ENCODE measurements at places on chromosomes 12 and 14.

DNA sequence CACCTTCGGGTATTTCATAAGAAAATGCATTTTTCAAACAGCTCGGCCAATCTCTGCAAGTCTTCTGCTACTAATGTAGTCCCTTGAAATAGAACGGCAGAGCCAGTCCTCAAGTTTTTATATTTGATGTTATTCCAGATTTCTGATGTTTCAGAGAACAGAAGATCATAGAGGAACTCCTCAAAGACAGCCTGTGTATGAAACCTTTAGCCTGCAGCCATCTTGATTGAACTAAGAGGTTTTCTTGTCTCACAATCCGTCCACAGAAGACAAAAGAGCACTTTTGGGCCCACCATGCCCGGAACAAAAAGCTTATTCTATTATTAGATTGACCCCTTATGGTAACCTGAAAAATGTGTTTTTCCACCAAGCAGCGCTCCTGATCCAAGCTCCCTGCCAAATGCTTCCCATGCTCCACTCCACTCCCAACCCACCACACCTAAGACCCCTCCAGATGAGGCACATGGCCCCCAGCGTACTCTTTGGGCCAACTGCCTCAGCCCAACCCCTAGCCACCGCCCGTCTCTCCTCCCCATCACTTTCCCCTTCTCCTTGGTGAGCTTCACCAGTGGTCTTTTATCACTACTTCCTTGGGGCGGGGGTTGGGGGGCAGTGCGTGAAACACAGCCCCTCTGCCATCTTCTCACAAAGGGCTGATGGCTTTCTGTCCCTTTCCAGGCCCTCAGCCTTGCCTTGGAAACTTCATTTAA, 175.8 kb downstream of the CALM1 start:
- DNase-seq, result no peak

DNA sequence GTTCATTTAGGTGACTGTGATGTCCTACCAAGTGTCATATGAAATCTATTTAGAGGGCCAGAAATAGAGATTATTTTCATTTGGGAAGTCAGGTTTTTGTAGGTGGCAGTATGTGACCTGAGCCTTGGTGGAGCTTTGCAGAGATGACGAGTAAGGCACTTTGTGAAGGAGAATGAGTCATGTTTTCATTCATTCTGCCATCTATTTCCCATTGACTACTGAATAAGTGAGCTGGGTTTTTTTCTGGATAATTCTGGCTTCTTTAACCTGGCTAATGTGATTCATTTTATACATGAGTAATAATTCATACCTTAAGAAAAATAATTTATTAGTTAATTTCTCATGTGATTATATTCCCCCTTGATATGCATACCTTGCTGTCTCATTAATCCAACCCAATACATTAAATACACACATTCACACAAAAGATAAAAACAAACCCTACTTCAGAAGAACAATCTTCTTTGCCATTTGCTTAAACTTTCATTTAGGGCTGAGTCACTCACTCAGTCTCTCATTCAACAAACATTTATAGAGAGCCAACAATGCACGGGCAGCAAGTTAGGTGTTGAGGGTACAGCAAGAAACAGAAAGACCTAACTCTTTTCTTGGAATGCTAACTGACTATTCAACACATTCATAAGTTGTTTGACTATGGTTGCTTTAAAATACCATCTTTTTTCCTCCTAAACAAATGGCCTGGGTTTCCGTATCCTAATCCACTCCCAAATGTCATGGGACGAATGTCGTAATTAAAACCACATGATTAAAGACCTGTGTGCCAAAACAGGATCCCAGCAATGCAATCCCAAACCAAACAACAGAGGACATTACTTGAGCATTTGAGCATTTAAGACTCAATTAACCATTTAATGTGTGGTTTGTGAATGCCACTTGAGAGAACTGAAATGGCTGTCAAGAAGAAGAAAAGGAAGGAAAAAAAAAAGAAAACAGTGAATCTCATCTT, 78.0 kb downstream of the KITLG start:
- peak; percentile 77 for DNase-seq

GRCh38 chr12:90203556-90203955, 494.9 kb upstream of the ATP2B1 start:
- no peak for DNase-seq

GRCh38 chr12:2016862-2017545, 12.7 kb upstream of the DCP1B start:
- no peak for DNase-seq

DNA sequence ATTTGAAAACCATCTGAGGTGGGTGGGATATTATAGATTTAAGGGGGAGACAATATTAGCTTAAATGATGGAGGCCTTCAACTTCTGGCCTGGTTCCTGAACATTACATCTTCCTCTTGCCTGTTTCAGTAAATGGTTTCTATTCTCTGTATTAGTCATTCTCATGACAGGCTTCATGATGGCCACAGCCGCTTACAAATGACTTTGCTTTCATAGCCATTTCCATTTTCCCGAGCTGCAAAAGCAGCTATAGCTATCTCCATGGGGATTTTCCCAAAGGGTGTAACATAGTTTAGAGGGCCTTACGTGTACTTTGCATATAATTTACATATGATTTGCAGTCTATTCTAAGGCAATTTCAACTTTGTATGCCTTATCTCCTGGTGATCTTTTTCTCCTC, 121.8 kb downstream of the NRXN3 start:
- DNase-seq, result no peak

DNA sequence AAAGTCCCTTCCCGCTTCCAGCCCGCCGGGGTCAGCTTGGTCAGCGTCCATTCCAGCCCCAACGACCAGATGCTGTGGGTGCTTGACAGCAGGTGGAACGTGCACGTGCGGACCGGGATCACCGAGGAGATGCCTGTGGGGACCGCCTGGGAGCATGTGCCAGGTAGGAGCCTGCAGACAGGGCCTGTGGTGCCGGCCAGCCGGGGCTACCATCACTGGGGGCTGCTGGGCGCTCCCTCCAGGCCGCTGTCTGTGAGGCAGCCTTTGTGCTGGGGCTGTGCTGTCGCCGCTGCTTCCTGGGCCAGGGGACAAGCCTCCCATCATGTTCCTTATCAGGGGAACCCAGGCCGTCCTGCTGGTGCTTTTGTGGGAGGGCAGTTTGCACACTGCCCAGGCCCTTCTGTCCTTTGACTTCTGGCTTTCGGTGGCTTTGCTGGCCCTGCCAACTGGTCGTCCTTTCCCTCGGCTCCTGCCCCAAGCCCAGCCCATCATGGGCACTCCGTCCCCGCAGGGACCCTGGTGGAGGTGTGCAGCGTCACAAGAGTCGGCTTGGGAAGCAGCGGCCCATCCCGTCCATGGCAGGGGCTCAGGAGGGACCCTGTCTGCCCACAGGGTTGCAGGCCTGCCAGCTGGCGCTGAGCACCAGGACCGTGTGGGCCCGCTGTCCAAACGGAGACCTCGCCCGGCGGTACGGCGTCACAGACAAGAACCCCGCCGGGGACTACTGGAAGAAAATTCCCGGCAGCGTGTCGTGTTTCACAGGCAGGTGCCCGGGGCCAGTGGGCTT, 12.4 kb downstream of the ANKRD9 start:
- no peak for DNase-seq

- DNase-seq, result no peak
Measured at GRCh38 chr12:38501991-38502390, 185.4 kb downstream of the ALG10B start.

- DNase-seq, result no peak
Measured at GRCh38 chr12:101480849-101481248, 5.7 kb downstream of the SPIC start.

DNA sequence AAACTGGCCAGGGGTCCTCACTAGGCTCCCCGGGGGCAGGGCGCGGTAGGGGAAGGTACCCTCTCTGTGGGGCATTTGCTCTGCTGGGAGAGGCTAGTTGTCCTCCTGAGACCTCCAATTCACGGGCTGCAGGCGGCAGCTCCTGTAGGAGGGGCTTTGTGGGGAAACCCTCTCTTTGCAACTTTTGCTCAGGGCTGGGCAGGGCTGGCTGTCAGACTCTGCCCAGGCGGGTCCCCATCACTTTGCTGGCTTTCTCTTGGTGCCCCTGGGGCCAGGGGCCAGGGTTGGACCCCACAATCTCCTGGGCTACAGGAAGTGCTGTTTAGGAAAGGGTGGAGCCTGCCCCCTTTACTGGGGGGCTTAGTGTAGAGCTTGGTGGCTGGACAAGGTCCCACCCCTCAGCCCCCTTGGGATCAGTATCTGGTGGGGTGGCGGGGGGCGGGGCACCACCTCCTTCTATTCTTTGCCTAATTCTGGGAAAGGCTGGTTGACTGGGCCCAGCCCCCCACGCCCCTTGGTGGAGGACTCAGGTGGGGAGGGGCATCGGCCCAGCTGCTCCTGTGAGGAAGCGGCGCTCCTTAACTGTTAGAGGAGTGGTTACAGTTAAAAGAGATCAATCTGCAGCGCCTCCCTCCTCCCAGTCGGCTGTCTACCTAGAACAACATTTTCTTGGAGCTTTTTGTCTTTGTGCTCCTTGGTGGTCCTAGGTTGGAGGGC, 918.7 kb downstream of the AACS start:
- DNase-seq, result no peak

- DNase-seq, result no peak
Measured at GRCh38 chr14:104277416-104278213, 139.2 kb downstream of the KIF26A start.

Data from fibroblast of mammary gland (primary cell).